Activated CD8-positive, alpha-beta T cell treated with anti-CD3 and anti-CD28 coated beads for 36 hours (primary cell): ENCODE measurements at places on chromosomes 2 and 18.

GRCh38 chr2:169696381-169696780 lies 2.1 kb downstream of the PHOSPHO2 start:
- no peak for DNase-seq

- DNase-seq = no peak
These were observed 368.8 kb downstream of the NUP35 start for GRCh38 chr2:183493040-183493439.

- no peak for DNase-seq
These were observed 12.8 kb downstream of the EFR3B start for GRCh38 chr2:25054720-25055119.

GRCh38 chr18:51068105-51068504 lies 38.1 kb downstream of the SMAD4 start:
- no peak for DNase-seq

DNA sequence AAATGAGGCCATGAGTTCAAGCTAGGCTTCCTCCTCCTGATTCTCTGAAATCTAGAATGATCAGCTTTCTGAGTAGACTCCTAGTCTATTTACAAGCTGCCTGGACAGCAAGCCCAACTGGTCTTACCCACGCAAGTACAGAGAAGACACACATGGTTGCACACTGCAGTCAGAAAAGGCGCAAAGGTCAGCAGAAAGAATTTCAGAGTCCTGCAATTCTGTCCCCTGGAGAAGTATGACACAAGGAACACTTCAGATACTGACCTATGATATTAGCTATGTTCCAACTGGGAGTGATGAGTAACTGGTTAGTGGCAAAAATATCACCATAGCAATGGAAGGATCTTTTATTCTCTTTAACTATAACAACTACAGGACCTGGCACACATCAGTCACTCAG lies 336.1 kb upstream of the PKDCC start:
- DNase-seq = no peak
